ENCODE measurements at places on chromosomes 13 and 19. TPM values are rescaled to one million over a fixed set of nuclear protein-coding genes. Genes with fewer than 3 reads are reported as not detected.

DNA sequence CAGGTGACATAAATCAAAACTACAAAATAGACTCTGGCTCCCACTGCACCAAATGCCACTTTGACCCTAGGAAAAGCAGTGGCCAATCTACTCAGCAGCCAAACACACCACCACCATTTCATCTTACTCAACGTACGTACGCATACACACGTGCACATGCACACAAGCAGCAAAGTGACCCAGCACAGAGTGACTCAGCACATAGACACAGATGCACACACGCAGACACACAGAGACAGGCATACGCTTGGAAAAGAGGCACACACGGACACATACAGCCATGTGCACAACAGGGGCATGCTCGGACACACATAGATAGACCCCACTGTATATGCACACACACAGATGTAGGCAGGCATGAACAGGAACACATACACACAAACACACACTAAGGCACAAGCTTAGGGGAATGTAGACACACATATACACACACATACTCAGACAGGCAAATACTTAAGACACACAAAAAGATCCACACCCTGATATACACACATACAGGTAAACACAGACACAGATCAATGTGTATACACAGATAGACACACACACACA lies 37.3 kb downstream of the PEPD start:
- no peak overlapping the region for H3K4me3 ChIP-seq
- DNase-seq: no peak
- no peaks in the 10 kb centered on the region for H3K36me3 ChIP-seq
- H3K4me1 ChIP-seq: no peaks in the 10 kb centered on the region
- no peak overlapping the region for H3K27ac ChIP-seq

- no peaks in the 10 kb centered on the region for H3K36me3 ChIP-seq
- no peak for DNase-seq
- no peaks in the 10 kb centered on the region for H3K27me3 ChIP-seq
- H3K4me1 ChIP-seq: no peaks in the 10 kb centered on the region
- H3K27ac ChIP-seq: no peak overlapping the region
Observed at GRCh38 chr13:83121896-83122295, 760.4 kb downstream of the SLITRK1 start.

DNA sequence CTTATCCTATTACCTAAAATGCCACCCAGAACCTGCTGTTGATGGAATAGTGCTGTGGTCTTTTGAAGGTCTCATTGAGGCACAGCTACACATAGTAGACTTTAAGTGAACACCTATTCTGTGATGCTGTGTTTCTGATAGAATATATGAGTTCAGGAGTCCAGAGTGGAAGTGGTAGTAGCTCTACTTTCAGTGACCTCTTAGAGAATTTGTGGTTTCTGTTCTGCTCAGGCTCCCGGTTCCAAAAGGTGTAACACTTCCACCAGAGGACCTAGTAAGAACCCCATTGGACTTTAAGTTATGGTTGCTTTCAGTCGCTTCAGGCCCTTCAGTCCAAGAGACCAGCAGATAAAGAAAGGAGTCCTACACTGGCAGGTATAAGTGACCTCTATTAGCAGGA lies 11.4 kb upstream of the MYCBP2 start:
- H3K4me1 ChIP-seq: no peaks in the 10 kb centered on the region
- H3K36me3 ChIP-seq: no peaks in the 10 kb centered on the region
- no peaks in the 10 kb centered on the region for H3K27me3 ChIP-seq
- no peak overlapping the region for H3K4me3 ChIP-seq
- H3K27ac ChIP-seq: no peak overlapping the region

- peaks cover 41% of the 10 kb centered on the region for H3K36me3 ChIP-seq
- DNase-seq: no peak
- 0 out of 2 replicates have a peak overlapping the region, but pooled peaks have one; percentile 73 for H3K27ac ChIP-seq
- peak overlapping the region; percentile 85 for H3K4me3 ChIP-seq
- H3K27me3 ChIP-seq: no peaks in the 10 kb centered on the region
Observed at GRCh38 chr19:52094526-52095130, 937 bp downstream of the ZNF841 start.

GRCh38 chr13:31786011-31786410 lies 46.7 kb downstream of the RXFP2 start:
- H3K4me1 ChIP-seq: no peaks in the 10 kb centered on the region
- peaks cover 40% of the 10 kb centered on the region for H3K27me3 ChIP-seq
- no peak overlapping the region for H3K4me3 ChIP-seq
- no peak for DNase-seq

- peaks cover 57% of the 10 kb centered on the region for H3K27me3 ChIP-seq
- H3K4me3 ChIP-seq: no peak overlapping the region
- no peak for DNase-seq
- H3K36me3 ChIP-seq: no peaks in the 10 kb centered on the region
- no peak overlapping the region for H3K27ac ChIP-seq
Observed at GRCh38 chr13:28622286-28622685, 36.6 kb upstream of the POMP start.

DNA sequence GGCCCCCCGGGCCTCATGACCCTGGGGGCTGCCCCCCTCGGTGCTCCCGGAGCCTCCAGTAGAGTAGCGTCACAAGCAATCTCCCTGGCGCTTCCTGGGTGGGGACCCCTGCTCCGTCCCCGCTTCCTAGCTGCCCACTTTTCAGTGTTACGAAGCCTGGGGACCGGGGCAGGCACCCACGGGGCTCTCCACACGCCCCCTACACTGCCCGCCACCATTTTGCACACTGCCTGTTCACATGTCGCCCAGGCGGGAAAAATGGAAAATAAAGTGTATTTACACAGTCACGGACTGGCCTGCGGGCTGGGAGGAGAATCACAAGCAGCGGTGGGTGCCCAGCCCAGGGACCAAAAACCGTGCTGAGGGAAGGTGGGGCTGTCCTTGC lies 9.5 kb downstream of the PRR36 start:
- no peak overlapping the region for H3K27ac ChIP-seq
- DNase-seq: no peak
- H3K36me3 ChIP-seq: no peaks in the 10 kb centered on the region
- H3K4me1 ChIP-seq: peaks cover 10% of the 10 kb centered on the region
- H3K27me3 ChIP-seq: no peaks in the 10 kb centered on the region

DNA sequence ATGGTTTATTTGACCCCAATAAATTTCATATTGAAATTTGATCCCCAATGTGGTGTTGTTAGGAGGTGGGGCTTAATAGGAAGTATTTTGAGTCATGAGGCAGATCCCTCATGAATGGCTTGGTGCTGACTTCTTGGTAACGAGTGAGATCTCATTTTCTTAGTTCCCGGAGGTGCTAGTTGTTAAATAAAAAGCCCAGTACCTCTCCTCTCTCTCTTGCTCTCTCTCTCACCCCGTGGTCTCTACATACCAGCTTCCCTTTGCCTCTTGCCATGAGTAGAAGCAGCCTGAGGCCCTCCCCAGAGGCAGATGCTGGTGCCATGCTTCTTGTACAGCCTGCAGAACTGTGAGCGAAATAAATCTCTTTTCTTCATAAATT lies 39.4 kb upstream of the KATNAL1 start:
- no peak overlapping the region for H3K27ac ChIP-seq
- DNase-seq: no peak
- H3K36me3 ChIP-seq: no peaks in the 10 kb centered on the region
- H3K27me3 ChIP-seq: no peaks in the 10 kb centered on the region

KASH5 gene
- total RNA-seq: 0.39 TPM

SYDE1 gene
- total RNA-seq: 2.7 TPM

ATXN8OS gene
- not detected for total RNA-seq

All from PC-9 (cell line).